Vagina (tissue), 2 donors: ENCODE measurements at places on chromosomes 7 and 10. TPM values are rescaled to one million over a fixed set of nuclear protein-coding genes. Genes with fewer than 3 reads are reported as not detected.

DNA sequence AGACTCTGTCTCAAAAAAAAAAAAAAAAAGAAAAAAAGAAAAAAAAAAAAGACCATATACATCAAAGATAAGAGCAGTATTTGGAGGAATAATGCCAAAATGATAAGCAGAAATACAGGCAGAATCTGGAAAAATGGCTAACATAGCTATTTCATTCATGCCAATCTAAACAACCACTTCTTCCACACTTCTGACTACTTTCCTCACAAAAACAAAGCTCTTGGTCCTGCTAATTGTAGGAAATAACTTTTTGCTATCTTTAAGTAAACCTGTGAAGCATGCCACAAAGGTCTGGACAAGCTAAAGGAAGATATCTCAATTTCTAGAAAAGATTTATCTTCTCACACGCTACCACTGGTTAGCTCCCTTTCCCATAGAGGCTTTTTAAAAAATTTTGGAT, 30.4 kb downstream of the MICU1 start:
- no peak for DNase-seq

MYL7 gene
- not detected for total RNA-seq

SPDYE2 gene
- not detected for total RNA-seq

- no peak for DNase-seq
Measured at GRCh38 chr7:124893140-124893827, 36.3 kb downstream of the POT1 start.

GSTO2 gene
- total RNA-seq, result 13.8 TPM

GRCh38 chr7:151801782-151802468, 75.0 kb downstream of the PRKAG2 start:
- DNase-seq, result no peak

FAM237B gene
- not detected for total RNA-seq

PILRA gene
- total RNA-seq, result 8.3 TPM

DNA sequence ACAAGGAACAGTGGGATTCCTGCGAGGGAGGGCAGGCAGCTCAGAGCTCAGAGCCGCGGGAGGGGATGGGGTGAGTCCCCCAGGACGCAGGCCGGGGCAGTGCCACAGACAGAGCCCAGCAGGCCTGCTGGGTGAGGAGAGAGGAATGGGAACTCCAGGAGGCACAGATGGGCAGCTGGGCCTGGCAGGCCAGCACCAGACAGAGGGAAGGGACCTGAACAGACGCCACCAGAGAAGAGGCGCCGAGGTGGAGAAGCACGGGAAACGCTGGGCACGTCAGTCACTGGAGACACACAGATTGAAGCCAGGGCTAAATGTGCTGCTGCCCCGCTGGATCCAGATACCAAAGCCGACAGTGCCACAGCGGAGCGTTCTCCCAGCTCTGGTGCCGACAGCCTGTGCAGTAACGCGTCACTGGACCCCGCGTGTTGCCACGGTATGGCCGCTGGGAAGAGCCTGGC, 225.8 kb downstream of the MAD1L1 start:
- DNase-seq, result no peak

NODAL gene
- total RNA-seq, result not detected

- DNase-seq, result no peak
Measured at GRCh38 chr10:49602380-49603023, 7.6 kb upstream of the SLC18A3 start.

GRCh38 chr10:110686949-110687348, 42.8 kb downstream of the RBM20 start:
- no peak for DNase-seq

DNA sequence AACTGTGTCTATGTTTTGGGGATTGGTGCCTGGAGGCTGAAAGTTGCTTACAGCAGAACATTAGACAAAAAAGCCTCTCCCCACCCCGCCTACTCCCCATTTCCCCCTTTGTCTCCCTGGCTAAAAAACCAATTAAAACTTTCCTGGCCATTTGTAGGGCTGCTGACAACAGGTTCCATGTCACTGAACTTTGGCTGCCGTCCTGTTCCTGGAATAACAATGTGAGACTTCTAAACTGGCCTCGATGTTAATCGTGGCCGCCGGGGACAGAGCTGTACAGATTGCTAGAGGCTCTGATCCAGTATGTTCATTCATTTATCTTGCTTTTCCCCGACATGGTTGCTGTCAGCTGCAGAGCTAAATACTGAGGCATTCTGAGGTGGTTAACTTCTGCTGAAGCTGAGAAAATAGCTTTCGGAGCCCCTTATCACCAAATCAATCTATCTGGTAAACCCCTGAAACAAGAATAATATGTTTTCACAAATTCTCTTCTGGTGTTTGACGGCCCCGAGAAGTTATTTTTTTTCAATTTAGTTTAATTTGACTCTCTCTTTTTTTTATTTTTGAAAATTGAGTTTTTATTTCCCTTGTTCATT, 271.6 kb downstream of the GFRA1 start:
- peak; percentile 67 for DNase-seq
